Occipital lobe (tissue), 3 donors: ENCODE measurements at places on chromosomes 3 and 15.
A peak's percentile ranks its signal among the peaks of the same experiment; 100 is the strongest.

- DNase-seq: no peak
These were observed 258.7 kb downstream of the TLE3 start for GRCh38 chr15:69838994-69839393.

DNA sequence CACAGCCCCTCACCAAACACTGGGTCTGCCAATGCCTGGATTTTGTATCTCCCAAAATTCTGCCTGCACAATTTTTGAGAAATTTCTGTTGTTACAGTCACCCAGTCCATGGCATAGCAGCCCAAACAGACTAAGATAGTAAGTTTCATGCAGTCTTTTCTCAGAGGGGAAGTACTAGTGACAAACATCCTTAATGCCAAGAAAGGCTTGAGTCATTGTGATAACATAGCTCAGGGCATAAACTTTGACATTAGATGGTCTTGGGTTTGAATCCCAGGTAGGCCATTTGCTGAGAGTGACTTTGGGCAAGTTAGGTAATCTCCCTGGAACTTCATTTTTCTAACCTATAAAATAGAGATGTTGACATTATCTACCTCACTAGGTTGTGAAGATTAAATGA, 36.1 kb upstream of the PFN2 start:
- DNase-seq: no peak

DNA sequence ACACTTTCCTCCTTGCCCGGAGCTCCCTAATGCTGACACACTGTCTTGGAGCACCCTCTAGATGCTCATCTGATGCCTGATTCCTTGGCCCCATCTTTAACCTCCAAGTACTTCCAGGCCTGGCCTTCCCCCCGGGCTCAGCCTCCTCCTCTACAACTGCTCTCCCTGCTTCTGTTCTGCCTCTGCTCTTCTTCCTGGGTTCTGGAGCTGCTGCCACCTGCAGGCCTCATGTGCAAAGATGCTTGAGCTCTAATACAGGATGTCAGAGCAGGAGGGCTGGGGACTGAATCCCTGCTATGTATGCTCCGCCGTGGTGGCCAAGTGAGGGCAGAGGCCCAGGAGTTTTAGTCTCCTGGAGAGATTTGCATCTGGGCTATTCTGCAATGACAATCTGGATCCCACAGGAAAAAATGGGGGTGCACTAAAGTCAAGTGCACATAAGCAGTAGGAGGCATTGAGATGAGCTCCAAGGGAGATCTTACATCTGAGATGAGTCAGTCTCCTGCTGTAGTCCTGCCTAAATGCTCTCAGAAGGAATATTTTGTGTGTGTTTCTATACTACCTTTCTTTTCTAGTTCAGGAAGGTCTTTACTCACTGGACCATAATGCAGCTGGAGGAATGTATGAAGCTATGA, 296.3 kb downstream of the UACA start:
- DNase-seq: peak; percentile 29

- no peak for DNase-seq
These were observed 261.4 kb downstream of the GBE1 start for GRCh38 chr3:81500039-81500438.
